ENCODE measurements at places on chromosomes 6 and 20. TPM values are rescaled to one million over a fixed set of nuclear protein-coding genes. Genes with fewer than 3 reads are reported as not detected.

The TRIM40 gene
- not detected for total RNA-seq

The PRR18 gene
- total RNA-seq = not detected

The SCGN gene
- not detected for total RNA-seq

The RCAN2 gene
- total RNA-seq = 20.9 TPM

The KHDRBS2 gene
- 1.7 TPM for total RNA-seq

The PCIF1 gene
- total RNA-seq = 36.6 TPM

The SPAG4 gene
- 6.9 TPM for total RNA-seq

The MEP1A gene
- not detected for total RNA-seq

The LGSN gene
- not detected for total RNA-seq

The WFDC2 gene
- total RNA-seq = 2.2 TPM

The C6orf132 gene
- 78.6 TPM for total RNA-seq

The LTB gene
- total RNA-seq = 5.4 TPM

GRCh38 chr20:35972462-35972861 is 4.1 kb downstream of the CNBD2 start:
- DNase-seq = no peak

GRCh38 chr6:133741375-133741861 is 147.5 kb upstream of the TCF21 start:
- no peak for DNase-seq

DNA sequence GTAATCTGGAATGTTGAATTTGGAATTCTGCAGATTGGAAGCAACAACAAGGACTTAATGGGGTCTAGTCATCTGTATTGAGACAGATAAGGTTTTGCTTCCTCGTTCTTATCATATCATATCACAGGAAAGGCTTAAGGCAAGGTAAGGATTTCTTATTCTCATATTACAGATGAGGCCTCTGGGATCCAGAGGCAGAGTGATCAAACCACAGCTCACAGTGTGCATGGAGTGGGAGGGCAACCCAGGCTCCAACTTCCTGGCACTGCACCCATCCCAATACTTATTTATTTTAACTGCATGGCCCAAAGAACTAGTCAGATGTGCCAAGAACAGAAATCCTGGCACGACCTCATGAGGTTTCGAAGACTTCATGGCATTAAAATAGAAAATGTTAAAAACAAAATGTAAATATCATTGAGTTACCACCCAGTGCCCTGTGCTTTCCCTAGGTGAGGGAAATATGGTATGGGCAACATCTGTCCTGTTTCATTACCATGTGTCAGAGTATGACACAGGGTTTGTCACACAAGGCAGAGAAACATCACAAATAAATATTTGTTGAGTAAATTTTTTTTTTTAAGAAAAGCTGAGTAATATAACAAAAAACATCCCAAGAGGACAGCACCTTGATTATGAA is 191.9 kb downstream of the ISM1 start:
- DNase-seq = no peak

DNA sequence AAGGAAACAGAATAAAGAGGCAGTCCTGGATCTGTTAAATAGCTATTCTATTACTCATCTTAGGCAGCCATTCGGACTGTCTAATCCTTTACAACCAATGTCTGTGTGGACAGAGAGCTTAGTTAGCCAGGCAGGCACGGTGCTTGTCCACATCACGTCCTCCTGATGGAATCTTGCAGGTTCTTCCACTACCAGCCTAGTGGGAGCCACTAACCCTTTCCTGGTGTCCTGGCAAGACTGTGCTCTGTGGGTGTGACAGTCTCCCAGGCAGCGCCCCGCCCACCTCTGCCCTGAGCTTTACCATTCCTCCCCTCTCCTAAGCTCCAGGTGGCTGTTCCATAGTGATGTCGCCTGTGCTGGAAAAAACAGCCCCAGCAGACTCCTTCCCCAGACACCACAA is 78.3 kb upstream of the CLDN20 start:
- DNase-seq = no peak

DNA sequence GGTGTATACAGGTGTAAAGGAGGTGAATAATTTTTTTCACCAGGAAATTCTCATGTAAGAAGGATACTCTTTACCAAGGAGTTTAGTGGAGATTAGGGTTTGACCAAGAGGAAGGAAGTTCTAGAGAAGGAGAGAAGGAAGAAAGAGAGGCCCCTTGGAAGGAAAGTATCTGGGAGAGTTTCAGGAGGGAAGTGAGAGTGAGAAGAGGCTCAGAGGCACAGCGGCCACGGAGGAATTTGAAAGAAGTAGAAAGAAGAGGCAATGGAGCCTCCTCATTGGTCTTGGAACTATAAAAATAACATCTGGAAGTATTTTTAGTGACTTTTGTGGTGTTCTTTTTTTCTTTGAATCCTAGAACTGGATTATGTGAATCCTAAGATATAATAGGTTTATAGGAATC is 50.8 kb upstream of the MCUR1 start:
- DNase-seq = no peak

DNA sequence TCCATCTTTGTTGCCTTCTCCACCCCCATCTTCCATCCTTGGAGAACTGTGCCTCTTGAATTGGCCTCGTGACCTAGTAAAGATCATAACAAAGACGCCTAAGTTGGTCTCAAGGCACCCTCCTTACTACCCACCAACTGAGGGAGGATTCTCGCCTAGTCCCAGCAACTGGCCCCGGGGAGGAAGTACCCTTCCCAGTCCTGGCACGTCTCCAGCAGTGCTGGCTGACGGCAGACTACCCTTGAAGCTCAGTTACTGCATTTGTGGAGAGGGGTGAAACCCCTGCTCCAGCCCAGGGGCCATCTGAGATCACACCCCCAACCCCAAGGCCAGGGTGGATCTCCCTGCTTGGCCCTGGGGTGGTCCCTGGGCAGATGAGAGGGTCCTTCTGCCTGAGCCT is 2.1 kb upstream of the OSBPL2 start:
- DNase-seq = no peak

GRCh38 chr6:143210420-143210819 is 149.7 kb downstream of the AIG1 start:
- DNase-seq = no peak

DNA sequence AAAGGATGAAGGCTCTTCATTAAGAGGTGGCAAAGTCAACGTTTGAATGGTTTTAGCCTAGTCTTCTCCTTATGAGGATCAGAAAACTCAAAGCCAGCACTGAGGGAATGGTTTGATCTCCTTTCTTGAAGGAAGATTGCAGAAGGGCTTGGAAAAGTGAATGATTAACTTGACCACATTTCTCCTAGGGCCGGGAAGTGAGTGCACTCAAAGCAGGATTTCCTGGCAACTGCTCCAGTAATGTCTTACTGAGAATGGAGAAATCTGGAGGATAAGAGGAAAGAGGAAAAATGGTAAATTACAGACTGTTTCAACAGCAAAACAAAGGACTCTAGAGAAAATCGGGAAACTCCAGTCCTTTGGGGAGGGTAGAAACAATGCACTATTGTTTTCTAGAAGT is 189.0 kb upstream of the FOXA2 start:
- no peak for DNase-seq

DNA sequence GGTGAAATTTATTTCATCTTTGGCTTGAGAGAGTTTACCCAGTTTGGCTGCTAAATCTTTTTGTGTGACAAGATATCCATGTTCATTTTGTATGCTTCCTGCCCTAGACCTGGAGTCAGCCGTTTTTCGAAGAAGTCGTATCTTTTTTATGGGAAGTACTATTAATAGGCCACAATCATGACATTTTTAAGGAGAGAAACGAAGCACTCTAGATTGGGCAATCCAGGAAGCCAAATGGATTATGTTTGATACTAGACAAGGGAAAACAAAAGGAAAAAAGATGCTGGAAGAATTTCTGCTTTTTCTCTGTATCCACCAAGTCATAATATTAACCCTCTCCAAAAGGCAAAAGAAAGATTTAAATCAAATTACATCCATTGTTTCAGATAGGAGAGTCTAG is 214.6 kb downstream of the HDGFL1 start:
- DNase-seq = no peak

DNA sequence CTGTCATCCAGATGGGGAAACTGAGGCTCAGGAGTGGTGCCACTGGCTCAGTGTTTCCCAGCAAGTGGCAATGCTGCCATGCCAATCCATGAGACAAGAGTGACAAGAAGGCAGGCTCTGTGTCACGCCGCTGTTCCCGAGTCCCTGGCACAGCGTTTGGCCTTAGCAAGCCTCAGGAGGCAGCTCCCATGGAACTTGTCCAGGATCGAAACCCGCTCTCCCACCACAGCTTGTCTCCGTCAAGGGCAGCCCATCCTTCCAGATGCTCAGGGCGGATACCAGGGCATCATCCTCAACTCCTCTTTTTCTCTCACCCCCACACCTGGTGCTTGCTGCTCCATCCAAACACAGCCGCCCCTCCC is 110.6 kb upstream of the PTPN1 start:
- DNase-seq = no peak

DNA sequence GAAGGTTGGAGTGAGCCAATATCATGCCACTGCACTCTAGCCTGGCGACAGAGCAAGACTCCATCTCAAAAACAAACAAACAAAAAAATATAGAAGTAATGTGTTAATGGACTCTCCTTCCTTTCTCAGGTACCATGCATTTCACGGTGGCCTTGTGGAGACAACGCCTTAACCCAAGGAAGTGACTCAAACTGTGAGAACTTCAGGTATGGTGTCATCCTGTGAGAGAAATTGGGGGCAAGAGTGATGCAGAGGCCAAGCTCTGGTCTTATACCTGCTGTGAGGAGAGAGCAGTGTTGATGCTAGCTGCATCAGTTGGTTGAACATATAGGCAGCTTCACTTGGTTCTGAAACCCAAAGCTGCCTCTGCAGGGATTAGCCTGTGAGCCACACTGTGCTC is 6.2 kb downstream of the ITCH start:
- DNase-seq = no peak

DNA sequence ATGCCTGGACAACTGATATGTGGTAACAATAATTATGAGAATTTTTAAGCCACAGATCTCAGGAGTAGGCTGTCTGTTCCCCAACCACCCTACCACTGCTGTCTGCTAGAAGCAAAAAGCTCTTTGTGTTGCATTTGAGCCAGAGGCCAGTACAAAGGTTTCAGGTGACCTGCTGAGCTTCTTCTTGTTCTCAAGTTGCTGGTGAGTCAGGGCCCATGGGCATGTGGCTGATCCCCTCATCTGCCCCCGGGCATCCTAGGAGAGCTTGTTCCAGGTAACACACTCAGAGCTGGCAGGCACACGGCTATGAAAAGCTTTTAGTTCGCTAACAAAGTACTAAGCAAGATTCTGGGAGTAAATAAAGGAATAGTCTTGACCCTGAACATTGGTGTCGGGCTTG is 285.3 kb downstream of the CDC5L start:
- DNase-seq = peak; percentile 72

- no peak for DNase-seq
Measured at GRCh38 chr6:109872968-109873545, 105.1 kb upstream of the GPR6 start.

DNA sequence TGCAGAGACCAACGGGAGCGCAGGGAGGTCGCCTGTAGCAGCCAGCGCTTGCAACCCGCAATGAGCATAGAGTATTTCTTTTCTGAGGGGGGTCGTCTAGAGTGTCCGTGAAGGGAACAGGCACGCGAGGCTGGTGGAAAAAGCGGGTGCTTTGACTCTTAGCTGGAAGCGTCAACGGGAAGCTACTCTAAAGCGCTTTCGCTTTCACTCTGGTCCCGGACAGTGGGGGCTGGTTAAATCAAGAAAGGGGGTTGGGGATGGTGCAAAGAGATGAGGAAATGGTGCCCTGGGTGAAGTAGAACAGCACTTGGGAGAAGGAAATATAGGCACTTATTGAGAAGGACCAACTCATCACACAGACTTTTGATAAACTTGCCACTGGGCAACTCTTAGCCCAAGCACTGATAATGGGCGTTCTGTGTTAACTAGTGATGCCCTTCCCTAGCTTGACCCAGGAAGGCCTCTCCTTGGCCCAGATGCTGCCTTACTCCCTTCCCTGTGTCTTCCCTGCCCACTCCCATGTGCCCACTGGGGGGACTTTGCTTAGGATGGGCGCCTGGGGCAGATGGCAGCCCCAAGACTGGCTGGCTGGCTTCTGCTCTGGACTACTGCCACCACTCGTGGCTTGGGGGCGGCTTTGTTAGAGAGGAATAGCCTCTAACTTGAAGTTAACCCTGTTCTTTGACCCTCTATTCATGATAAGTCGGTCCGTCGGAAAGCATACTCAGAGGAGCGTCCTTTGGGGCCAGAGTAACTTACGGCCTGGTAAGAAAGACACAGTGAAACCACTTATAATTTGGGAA is 585 bp downstream of the PSMB9 start:
- peak; percentile 91 for DNase-seq

DNA sequence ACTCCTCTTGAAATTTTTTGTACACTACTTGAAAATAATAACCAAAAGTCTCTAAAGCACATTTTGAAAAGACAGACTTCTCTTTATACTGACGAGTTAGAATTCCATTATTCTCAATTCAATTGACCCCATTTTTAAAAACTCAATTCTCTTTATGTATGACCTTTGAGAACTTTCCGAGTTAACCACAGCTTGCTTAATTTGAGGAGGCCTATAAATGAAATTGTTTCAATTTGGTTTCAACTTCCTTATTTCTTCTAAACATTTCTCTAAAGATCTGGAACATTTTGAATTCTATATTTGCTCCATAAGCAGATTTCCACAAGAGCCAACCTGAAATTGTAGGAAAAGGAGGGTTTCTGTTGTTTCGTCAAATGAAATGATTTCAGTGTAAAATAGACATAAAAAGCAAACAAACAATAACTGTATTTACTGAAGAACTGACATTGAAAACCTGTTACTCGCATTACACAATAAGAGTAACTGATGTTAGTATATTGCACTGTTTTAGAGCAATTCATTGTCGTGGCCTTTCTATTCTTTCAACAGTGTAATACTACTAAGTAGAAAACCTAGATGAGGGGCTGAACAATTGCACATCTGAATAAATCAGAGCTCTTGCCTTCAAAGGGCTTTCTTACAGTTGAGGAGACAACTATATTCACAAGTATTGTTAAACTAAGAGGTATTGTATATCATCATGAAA is 223.6 kb downstream of the HIVEP2 start:
- DNase-seq = no peak

GRCh38 chr20:38113401-38114325 is 51.4 kb downstream of the TGM2 start:
- peak; percentile 79 for DNase-seq

DNA sequence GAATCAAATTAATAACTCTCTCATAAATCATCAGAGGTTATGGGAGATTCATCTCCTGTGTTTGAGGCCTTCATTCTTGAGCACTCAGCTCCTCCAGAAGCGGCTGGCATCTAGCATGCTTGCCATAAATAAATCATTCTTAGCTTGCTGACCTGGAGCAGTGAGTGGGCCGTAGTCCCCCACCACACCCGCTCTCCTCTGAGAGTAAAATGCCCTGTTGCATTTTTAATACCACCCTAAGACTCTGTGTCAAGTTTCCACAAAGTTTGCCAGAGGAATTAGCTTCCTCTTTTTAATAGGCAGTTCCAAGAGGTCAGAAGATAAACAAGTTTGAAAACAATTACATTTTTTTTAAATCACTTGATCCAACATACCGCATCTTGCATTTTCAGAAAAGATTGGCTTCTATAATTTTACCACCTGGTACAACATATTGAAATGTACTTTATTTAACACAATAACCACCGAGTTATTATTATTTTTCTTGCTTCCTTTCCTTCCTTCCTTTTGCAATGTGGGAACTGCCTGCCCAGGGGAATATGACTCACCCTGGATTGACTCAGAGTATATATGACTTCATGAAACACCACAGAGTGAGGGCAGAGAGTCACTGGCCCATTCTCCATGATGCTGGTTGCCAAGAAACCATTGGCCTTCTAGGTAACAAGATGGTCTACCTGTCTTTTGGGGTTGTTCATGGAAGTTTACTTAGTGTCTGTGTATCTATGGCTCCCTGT is 29.4 kb upstream of the CLIC5 start:
- no peak for DNase-seq

- no peak for DNase-seq
Measured at GRCh38 chr20:36472637-36473090, 68.7 kb upstream of the MYL9 start.

Measured in vagina (tissue), 2 donors.